ENCODE measurements at places on chromosomes 6 and 20. TPM values are rescaled to one million over a fixed set of nuclear protein-coding genes. Genes with fewer than 3 reads are reported as not detected.

GRCh38 chr6:133568970-133569889, 319.7 kb upstream of the TCF21 start:
- no peak for DNase-seq

GRCh38 chr6:158057213-158057987, 75.7 kb downstream of the SYNJ2 start:
- DNase-seq = peak; percentile 81

GRCh38 chr20:17557675-17558006, 12.2 kb upstream of the DSTN start:
- DNase-seq = no peak

GRCh38 chr6:154767003-154767723, 33.9 kb downstream of the SCAF8 start:
- DNase-seq = no peak

Gene TRIM40
- total RNA-seq = not detected

Gene ZNF335
- total RNA-seq = 13.7 TPM

Measured in posterior vena cava (tissue), 2 donors.